ENCODE measurements at places on chromosomes 11 and 22. TPM values are rescaled to one million over a fixed set of nuclear protein-coding genes. Genes with fewer than 3 reads are reported as not detected.

The OR5B17 gene
- not detected for polyA plus RNA-seq

DNA sequence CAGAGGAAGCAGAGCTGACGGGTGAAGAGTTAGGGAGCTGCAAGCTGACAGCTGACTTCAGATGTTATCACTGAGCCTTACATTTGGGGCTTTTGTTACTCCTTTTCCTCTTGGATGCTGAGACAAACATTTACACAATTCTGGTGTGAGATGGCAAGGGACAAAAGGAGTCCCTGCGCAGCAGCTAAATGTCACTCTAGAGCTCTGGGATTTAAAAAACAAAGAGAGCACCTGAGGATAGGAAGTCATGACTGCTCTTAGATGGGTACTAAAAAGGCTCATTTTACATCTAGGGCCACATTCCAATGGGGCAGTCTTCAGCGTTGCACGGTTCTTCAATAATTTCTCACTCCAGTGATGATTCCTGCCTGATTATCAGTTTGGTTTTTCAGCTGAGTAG is 204.5 kb downstream of the RAB38 start:
- no peak for DNase-seq

The GRM5 gene
- 0.12 TPM for polyA plus RNA-seq

The TOM1 gene
- polyA plus RNA-seq = 39.4 TPM

The C22orf42 gene
- polyA plus RNA-seq = not detected

The PATE4 gene
- 0.08 TPM for polyA plus RNA-seq

DNA sequence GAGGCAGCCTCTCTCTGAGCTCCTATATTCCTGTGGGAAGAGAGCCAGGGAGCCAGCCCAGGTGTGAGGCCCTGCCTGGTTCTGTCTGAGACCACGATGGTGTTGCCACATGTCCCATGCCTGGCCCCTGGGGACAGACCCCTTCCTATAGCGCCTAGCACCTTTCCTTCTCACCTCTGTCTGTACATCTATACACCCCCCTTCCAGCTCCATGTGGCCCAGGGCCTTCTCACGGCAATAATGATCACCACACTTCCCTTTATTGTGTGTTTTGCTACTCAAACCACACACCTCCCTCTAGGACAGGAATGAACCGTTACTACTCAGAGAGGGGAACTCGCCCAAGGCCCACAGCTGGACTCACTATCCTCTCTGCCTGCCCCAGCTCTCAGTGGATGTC is 12.8 kb downstream of the CD82 start:
- DNase-seq = no peak

GRCh38 chr22:26095256-26095956 is 73.9 kb upstream of the SEZ6L start:
- no peak for DNase-seq

Data from renal cortex interstitium (tissue), 15 donors.